ENCODE measurements at places on chromosomes 7 and 10. TPM values are rescaled to one million over a fixed set of nuclear protein-coding genes. Genes with fewer than 3 reads are reported as not detected.

DNA sequence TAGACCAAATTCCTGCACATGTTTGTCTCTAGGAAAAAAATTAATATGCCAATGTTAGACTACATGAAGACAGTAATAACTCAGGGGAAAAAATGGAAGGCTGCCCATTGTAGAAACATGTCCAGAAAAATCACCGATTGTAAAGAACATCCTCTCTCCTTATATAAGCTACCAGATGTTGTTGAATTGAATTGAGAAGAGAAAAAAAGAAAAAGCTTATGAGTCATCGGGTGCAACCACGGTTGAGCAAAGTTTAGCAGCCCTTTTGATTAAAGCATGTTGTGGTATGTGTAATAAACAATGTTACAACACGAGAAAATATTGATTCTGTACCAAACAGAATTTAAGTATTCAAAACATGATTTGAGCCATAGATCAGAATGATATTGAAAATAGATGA lies 102.3 kb upstream of the ARHGAP21 start:
- H3K27me3 ChIP-seq: no peaks in the 10 kb centered on the region
- DNase-seq: peak; percentile 21
- peaks cover 4% of the 10 kb centered on the region for H3K4me1 ChIP-seq
- no peak overlapping the region for H3K4me3 ChIP-seq
- H3K36me3 ChIP-seq: no peaks in the 10 kb centered on the region

DNA sequence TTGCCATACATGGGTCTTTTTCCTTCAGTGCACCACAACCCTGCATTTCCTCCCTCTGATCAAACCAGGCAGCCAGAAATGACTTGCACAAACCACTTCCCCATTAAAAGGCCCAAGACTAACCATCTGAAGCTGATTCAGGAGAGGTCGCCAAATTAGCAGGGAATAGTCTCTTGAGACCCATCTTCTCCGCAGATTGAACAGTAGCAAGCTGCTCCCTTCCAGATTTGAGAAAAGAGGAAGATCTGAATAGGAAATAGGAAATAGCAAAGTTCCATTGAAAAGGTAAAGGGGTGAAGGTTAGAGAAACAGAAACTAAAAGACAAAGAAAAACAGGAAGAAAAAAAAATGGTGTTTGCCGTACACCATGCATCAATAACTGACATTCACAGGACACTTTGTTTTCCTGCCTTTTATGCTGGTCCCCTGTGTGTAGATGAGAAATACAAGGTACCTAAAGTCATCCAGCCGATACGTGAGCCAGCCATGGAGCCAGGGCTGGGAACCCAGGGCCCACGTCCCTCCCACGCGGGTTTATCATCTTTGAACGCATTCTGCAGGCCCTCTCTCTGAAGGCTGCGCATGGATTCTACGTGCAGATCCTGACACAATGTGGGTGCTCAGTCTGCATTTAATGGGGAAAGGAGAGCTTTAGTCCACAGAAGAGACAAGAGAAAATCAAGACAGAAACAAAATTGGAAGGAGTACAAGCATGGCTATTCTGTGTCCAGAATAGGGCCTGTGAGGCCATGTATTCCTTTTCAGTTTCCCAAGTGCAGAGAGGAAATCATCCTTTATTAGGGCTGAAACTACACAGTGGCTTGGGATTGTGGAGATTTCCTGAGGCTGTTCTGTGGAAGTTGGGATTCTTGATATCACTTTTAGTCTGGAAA lies 268.4 kb upstream of the NPVF start:
- H3K4me3 ChIP-seq: no peak overlapping the region
- peaks cover 9% of the 10 kb centered on the region for H3K4me1 ChIP-seq
- H3K27ac ChIP-seq: no peak overlapping the region
- no peaks in the 10 kb centered on the region for H3K27me3 ChIP-seq
- no peaks in the 10 kb centered on the region for H3K36me3 ChIP-seq

The NUPR2 gene
- not detected for total RNA-seq

DNA sequence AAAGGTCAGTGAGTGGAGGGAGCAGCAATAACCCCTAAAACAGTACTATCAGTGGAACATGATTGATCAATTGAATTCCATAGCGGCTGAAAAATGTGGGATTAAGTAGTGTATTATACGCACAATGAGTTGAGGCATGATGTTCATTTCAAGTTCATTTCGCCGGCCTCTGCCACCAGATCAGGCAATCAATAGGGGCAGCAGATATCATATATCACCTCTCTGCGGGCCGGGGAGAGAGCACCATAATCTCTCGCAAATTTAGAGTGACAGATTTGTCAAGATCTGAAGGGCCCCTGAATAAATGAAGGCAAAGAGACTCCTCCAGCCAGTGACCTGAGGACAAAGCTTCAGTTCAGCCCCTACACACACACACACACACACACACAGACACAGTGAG lies 58.5 kb downstream of the PAX2 start:
- no peaks in the 10 kb centered on the region for H3K36me3 ChIP-seq
- H3K4me1 ChIP-seq: no peaks in the 10 kb centered on the region
- no peak for DNase-seq

GRCh38 chr10:111072232-111072631 lies 4.6 kb upstream of the ADRA2A start:
- H3K4me3 ChIP-seq: no peak overlapping the region
- no peaks in the 10 kb centered on the region for H3K36me3 ChIP-seq
- DNase-seq: no peak

GRCh38 chr7:83546586-83546985 lies 102.4 kb downstream of the SEMA3E start:
- H3K4me1 ChIP-seq: peaks cover 5% of the 10 kb centered on the region
- no peak overlapping the region for H3K4me3 ChIP-seq
- H3K27me3 ChIP-seq: no peaks in the 10 kb centered on the region
- H3K27ac ChIP-seq: no peak overlapping the region

- no peak overlapping the region for H3K4me3 ChIP-seq
- no peaks in the 10 kb centered on the region for H3K36me3 ChIP-seq
- no peak for DNase-seq
- H3K27ac ChIP-seq: no peak overlapping the region
Measured at GRCh38 chr10:124632064-124632531, 112.1 kb downstream of the FAM53B start.

The CCDC3 gene
- total RNA-seq: 13.6 TPM

GRCh38 chr7:46626691-46627310 lies 705.7 kb upstream of the IGFBP3 start:
- DNase-seq: no peak
- H3K4me3 ChIP-seq: no peak overlapping the region
- H3K4me1 ChIP-seq: peaks cover 20% of the 10 kb centered on the region
- peak overlapping the region; percentile 14 for H3K27ac ChIP-seq

DNA sequence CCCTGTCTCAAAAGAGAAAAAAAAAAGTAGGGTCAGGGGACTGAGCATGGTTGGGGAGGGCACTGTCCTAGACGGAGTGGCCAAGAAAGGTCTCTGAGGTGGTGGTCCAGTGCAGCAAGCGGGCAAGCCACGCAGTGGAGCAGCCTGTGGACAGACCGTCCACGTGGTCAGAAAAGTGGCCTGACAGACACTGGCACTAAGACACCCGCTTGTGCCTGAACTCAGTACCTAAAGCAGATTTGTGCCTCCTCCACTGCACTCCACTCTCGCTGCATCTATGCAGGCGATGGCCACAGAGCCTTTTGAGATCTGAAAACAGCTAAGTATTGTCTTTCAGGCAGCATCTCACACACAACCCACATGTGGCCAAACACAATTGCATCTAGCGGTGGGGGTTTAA lies 8.8 kb downstream of the ASB10 start:
- H3K27me3 ChIP-seq: peaks cover 13% of the 10 kb centered on the region
- H3K36me3 ChIP-seq: no peaks in the 10 kb centered on the region
- DNase-seq: no peak
- H3K27ac ChIP-seq: no peak overlapping the region
- no peaks in the 10 kb centered on the region for H3K4me1 ChIP-seq
- H3K4me3 ChIP-seq: no peak overlapping the region

The PRRT4 gene
- 1.2 TPM for total RNA-seq

GRCh38 chr7:96441436-96442084 lies 119.7 kb upstream of the SLC25A13 start:
- no peak overlapping the region for H3K4me3 ChIP-seq
- H3K4me1 ChIP-seq: no peaks in the 10 kb centered on the region
- no peak overlapping the region for H3K27ac ChIP-seq
- H3K27me3 ChIP-seq: peaks cover 3% of the 10 kb centered on the region

GRCh38 chr10:110790913-110791506 lies 80.7 kb upstream of the PDCD4 start:
- no peaks in the 10 kb centered on the region for H3K36me3 ChIP-seq
- H3K27ac ChIP-seq: peak overlapping the region; percentile 22
- no peaks in the 10 kb centered on the region for H3K27me3 ChIP-seq

The NKX2-3 gene
- total RNA-seq: 0.24 TPM

GRCh38 chr7:3464900-3465622 lies 164.0 kb downstream of the SDK1 start:
- no peaks in the 10 kb centered on the region for H3K36me3 ChIP-seq
- DNase-seq: no peak
- no peaks in the 10 kb centered on the region for H3K27me3 ChIP-seq
- H3K4me3 ChIP-seq: no peak overlapping the region

The PTPRN2 gene
- 1.8 TPM for total RNA-seq

DNA sequence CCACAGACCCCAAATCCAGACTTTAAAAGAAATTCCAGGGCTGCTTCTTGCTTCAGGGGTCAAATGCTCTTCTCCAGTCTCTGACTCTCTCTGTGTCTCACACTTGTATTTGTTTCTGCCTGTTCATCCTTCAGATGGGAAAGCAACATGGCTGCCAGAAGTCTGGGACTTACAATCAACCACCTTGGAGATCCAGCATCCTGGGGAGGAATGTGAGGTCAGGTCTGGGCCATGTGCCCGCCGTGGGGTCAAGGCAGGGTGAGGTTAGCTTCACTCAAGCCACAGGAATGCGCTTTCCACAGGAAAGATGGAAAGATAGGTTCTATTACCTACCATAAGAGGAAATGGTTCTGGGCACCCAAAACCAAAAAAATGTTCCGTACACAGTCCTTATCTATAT lies 34.3 kb upstream of the NPVF start:
- no peak overlapping the region for H3K4me3 ChIP-seq
- H3K27ac ChIP-seq: no peak overlapping the region
- H3K4me1 ChIP-seq: peaks cover 13% of the 10 kb centered on the region
- H3K36me3 ChIP-seq: no peaks in the 10 kb centered on the region
- DNase-seq: no peak
- H3K27me3 ChIP-seq: no peaks in the 10 kb centered on the region

The TMEM106B gene
- total RNA-seq: 118 TPM

- peak; percentile 82 for DNase-seq
- no peaks in the 10 kb centered on the region for H3K36me3 ChIP-seq
- H3K27ac ChIP-seq: no peak overlapping the region
- no peaks in the 10 kb centered on the region for H3K4me1 ChIP-seq
- H3K27me3 ChIP-seq: peaks cover 40% of the 10 kb centered on the region
Measured at GRCh38 chr10:101095550-101096213, 33.9 kb downstream of the KAZALD1 start.

DNA sequence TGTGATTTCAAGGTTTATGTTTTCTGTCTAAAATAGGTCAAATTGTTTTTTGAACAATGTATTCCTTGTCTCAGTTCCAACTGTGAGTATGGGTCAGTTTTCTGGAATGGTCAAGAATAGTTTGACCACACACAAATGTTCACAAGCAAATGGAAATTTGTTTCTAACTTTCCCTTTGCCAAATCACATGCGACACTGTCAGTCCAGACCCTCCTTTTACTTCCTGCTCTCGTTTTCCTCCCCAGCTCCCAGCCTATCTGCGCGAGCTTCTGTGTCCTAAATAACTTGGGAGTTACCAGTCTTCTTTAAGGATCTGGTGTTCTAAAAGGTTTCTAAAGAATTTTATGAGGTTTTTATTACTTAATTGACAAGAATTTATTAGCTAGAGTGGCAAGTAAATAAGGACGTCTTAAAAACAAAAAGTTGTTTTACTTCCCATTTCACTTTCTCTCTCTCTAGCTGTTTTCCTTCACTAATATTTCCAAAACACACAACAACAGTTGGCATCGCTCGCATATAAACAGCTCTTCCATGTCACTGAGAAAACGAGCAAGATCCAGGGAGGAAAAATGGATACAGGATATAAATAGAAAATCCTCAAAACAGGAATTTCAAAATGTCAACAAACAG lies 266.1 kb upstream of the KLF6 start:
- no peak overlapping the region for H3K4me3 ChIP-seq
- H3K27ac ChIP-seq: peak overlapping the region; percentile 53
- no peaks in the 10 kb centered on the region for H3K36me3 ChIP-seq
- no peaks in the 10 kb centered on the region for H3K27me3 ChIP-seq
- no peaks in the 10 kb centered on the region for H3K4me1 ChIP-seq

The GDF2 gene
- not detected for total RNA-seq

DNA sequence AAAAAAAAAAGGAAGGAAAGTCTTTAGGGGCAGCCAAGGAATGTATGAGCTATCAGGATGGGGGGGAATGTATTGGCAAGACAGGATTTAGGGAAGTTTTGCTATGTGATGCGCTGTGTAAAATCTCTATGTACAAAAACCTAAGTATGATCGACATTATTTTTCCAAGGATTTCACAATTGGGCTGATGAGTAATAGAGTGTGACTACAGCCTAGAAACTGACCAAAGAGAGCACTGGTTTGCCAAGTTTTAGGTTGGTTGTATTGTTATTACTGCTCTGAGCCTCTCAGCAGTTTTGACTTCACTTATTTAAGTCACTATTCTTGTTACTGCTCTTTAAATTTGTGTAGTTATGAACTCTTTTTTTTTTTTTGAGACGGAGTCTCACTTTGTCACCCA lies 107.3 kb downstream of the NRCAM start:
- H3K27ac ChIP-seq: no peak overlapping the region
- no peaks in the 10 kb centered on the region for H3K27me3 ChIP-seq
- H3K36me3 ChIP-seq: no peaks in the 10 kb centered on the region
- H3K4me1 ChIP-seq: no peaks in the 10 kb centered on the region
- no peak overlapping the region for H3K4me3 ChIP-seq
- DNase-seq: no peak

The AKR1C8 gene
- total RNA-seq: not detected

The TMEM229A gene
- total RNA-seq: 0.17 TPM

DNA sequence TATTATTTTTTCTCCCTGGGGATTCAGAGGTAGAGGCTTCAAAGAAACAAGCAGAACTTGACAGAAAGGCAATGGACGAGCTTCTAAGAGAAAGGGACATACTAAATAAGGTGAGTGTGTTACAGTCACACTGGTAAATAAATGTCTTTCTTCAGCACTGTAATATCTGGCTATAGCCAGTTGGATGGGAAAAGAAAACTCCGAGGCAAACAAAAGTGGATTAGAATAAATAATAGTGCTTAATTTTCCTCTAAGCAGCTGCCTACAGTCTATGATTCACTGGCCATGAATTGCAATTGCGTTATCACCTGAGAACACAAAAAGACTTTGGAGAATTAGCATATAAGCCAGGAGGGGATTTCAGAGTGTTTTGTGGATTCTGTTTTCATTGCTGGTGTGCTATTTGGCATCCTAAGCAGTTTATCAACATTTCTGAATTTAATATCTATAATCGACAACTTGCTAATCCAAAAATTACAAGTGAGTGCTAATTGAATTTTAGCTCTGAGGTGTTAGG lies 23.2 kb downstream of the CFAP58 start:
- H3K27me3 ChIP-seq: no peaks in the 10 kb centered on the region
- no peak for DNase-seq
- no peak overlapping the region for H3K27ac ChIP-seq
- H3K4me1 ChIP-seq: no peaks in the 10 kb centered on the region
- no peaks in the 10 kb centered on the region for H3K36me3 ChIP-seq

DNA sequence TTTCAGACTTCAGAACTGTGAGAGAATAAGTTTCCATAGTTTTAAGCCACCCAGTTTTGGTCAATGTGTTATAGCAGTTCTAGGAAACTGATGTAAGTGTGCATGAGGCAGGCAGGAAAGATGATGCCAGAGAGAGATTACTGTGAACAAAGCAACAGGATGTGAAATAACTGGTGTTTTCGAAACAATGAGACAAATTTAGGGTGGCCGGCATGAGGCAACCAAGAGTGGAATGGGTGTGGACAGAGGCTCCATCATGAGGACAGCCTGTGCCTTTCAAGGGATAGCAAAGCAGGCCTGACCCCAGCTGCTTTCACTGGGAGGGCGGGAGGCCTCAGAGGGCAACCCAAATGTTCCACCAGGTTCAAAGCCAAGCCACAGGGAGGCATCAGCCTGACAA lies 67.3 kb upstream of the UCN3 start:
- no peaks in the 10 kb centered on the region for H3K4me1 ChIP-seq
- H3K27me3 ChIP-seq: no peaks in the 10 kb centered on the region
- H3K4me3 ChIP-seq: no peak overlapping the region
- no peaks in the 10 kb centered on the region for H3K36me3 ChIP-seq

Measured in hepatocyte (in vitro differentiated cells).